ENCODE measurements at places on chromosomes 16 and 17.
A peak's percentile ranks its signal among the peaks of the same experiment; 100 is the strongest.

DNA sequence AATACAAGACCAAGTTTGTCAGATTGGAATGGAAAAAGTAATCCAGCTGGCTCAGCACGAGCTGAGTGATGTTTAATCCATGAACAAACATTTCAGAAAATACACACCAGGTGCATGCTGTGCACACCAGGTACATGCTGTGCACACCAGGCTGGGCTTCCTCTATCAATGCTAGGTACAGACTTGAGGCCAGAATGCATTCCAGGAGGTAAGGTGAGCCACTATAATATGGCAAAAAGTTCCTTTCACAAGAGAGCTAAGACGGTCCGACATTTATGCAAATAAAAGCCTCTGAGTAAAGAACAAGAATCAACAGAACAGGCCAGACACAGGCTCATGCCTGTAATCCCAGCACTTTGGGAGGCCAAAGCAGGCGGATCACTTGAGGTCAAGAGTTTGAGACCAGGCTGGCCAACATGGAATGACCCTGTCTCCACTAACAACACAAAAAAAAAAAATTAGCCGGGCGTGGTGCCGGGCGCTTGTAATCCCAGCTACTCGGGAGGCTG is 128.2 kb downstream of the ZNF778 start:
- no peak for DNase-seq

DNA sequence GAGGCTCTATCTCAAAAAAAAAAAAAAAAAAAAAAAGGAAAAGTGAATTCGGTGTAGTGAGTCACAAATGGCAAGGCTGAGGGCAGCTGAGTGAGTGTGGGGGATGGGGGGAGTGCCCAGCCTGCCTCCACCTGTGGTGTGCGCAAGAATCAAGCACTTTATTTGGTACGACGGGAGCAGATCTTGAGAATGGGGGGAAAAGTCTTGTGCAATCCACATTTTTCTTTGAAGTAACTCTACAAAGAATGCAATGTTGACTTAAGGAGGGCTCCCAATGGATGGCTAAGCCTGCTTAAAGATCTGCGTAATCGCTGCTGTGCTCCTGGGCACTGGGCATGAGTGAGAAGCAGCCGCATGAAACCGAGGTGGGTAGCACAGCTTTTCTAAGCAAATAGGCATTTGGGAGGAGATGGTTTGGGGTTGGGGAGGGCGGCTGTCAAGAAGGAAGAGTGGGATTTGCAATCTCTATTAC is 28.2 kb downstream of the ATP2C2 start:
- peak; percentile 3 for DNase-seq

GRCh38 chr17:56812901-56813388 is 20.8 kb downstream of the C17orf67 start:
- no peak for DNase-seq

- no peak for DNase-seq
These were observed 87.6 kb downstream of the FOXL1 start for GRCh38 chr16:86665929-86666328.

DNA sequence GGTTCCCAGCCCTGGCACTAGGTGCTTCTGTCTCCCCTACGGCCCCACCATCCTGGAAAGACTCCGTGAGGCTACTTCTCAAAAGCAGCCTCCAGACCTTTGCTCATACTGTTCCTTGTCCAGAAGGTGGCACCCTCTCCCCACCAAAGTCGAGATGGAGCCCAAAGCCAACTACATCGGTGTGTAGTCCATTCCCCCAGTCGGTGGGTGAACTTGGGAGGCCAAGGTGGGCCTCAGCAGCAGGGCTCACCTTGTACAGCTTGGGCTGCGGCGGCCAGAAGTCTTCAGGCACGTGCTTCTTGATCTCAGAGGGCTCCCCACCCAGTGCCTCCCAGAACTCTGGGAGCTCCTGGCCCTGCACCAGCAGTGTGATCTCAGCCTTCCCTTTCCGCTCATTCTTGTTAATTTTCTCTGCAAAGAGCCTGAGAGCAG is 10.2 kb downstream of the FLII start:
- peak; percentile 79 for DNase-seq

DNA sequence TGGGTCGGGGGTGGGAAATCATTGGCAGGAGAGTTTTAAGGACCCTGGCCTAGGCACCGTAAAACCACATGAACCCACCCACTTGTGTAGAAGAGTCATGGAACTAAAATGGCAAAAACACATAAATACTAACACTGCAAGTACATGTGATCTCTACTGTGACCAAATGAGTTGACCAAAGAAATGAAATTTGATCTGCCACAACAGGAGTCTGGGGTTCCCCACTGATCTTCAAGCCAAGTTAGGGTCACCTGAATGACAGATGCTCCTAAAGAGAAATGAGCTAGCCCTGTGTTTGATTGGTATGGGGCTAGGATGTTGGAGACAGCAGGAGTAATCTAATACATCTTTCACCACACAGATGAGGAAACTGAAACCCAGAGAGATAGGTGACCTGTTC is 21.5 kb upstream of the SKAP1 start:
- DNase-seq = no peak

- DNase-seq = no peak
These were observed 37.5 kb downstream of the SDR42E1 start for GRCh38 chr16:81973737-81974136.

GRCh38 chr16:87636741-87637140 is 34.4 kb downstream of the JPH3 start:
- no peak for DNase-seq

DNA sequence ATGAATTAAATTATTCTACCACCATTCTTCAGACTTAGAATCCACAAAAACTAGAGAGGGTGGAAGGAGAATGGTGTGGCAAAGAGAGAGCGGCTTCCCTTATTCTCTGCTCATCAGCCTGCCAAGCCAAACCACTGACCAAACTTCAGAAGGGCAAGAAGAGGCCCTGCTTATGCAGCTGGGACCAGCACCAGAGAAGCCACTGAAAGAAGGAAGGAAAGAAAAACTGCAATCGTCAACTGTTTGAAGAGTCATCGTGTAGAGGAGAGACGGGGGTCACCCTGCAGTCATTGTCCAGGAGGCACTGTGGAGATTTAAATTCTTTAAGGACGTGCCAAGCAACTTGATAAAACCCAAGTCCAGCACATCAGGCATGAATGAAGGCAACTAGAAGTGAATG is 15.6 kb downstream of the PMP22 start:
- DNase-seq = no peak

DNA sequence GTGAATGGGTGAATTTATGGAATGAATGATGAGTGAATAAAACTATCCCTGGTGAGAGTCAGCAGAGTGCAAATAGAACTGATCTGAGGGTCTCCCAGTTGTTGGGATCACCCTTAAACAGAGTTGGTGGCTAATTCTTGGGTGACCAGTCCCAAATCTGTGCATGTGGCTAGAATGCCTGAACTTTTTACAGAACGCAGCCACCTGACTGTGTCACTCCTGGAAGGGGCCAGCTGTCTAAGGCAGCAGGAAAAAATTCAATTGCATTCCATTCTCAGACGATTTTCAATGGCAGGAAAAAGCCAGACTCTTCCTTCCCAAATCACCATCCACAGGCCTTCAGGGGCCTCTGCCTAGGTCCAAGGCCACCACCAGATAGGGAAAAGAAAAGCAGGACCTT is 43.5 kb downstream of the BEAN1 start:
- DNase-seq = no peak

DNA sequence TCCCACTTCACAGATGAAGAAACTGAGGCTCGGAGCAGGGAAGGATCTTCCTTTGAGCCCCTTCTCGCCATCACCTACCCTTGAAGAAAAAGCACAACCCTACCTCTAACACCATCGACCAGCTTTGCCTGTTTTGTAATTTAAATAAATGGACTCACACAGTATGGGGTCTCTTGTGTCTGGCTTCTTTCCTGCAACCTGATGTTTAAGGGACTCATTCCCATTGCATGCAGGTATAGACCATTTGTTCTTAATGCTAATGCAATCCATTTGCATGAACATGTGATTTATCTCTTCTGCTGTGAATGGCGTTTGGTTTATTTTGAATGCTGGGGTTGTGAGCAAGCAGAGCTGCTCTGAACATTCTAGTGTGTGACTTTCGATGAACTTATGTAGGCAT is 150.8 kb upstream of the FOXF1 start:
- DNase-seq = no peak

- no peak for DNase-seq
These were observed 44.4 kb downstream of the SLC6A4 start for GRCh38 chr17:30191072-30191471.

- peak; percentile 19 for DNase-seq
These were observed 93.9 kb downstream of the GSG1L start for GRCh38 chr16:27969574-27969973.

GRCh38 chr17:50615828-50616227 is 18.9 kb upstream of the ABCC3 start:
- no peak for DNase-seq

DNA sequence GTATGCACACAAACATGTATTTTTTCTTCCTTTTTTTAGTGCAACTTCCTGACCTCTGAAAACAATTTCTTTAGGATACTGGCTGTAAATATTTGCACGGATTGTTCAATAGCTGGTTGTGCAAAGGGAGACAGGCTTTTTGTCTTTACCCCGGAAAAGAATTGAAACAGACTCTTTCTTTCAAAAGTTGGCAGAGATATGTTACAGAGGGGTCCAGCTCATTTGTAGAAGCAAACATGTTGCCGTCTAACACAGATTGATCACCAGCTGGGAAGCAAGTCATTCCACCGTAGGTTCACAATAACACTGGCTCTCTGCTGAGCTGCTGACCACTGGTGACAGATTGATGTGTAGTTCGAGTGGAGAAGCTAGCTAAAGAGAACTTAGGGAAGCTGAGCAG is 130.9 kb downstream of the STX8 start:
- DNase-seq = no peak

DNA sequence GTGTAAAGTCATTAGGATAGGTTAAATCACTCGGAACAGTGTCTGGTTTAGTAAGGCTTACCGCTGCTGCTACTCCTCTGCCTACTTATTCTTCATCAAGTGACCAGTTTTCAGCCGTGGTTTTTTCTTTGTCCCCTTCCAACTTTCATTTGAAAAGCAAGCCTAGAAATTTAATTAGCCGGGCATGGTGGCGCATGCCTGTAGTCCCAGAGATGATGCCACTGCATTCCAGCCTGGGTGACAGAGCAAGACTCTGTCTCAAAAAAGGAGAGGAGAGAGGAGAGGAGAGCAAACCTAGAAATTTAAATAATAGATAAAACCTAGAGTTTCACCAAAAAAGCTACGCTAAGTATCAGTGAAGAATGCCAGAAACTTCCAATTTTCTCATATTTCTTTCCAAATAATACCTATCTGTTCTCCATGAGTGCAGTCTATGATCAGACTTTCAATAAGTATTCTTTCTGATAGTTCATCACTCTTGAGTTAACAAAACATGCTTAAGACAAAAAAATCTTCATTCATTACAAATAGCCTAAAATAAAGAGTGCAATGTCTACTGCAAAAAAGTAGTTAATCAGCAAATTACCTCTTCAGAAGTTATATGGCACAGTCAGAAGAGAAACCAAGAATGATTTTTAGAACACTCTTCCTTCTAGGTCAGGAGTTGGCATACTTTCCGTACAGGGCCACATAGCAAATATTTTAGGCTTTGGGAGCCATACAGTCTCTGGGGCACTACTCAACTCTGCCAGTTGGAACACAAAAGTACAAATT is 15.1 kb downstream of the ANKFY1 start:
- DNase-seq = peak; percentile 7

GRCh38 chr17:896454-896853 is 83.1 kb downstream of the NXN start:
- DNase-seq = no peak

DNA sequence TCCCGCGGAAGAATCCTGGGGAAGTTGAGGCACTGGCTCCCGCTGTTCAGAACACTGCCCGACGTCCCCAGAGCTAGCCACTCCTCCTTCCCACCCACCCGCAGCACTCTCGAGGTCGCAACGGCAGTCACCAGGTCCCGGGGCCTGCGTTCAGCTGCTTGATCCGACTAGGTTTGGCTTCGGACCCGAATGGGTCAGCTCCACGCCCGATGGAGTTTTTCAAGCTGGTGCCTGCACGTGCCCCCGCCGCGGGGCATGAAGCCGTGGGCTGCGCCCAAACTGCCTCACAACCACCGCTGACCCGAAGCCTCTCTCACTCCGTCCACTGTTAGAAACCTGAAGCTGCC is 12.4 kb upstream of the ODF4 start:
- no peak for DNase-seq

- no peak for DNase-seq
These were observed 9.2 kb upstream of the ITPRIPL2 start for GRCh38 chr16:19104607-19105006.

DNA sequence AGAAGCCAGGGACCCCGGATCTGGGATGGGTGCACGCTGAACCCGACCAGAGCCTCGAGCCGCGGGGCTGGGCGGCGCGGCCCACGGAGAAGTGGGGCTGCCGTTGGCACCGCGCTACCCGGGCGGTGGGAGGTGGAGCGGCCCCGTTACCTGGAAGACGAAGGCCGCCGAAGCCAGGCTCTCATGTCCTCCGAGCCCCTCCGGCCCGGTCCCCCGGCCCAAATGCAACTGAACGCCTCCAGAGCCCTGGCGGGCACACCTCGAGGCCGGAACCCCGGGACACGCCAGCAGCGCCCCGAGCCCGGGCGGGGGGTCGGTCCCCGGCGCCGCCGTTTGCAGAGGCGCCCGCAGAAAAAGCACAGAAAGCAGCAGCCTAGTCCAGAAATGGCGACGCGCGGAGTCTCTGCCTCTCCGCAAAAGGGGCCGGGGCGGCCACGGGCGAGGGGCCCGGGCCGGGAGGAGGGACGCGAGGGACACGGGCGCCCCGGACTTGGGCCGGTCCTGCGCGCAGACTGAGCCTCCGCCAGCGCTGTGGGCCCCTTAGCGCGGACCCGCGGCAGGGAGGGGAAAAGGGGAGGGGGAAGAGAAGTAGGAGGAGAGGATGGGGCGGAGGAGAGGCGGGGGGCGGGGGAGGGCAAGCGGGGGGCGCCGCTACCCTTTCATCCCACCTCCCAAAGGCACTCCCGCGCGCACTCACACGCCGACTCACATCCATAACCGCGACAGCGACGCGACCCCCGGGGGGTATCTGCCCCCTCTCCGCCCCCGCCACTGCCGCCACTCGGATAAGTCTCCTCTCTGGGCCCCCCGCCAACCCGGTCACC is 1.4 kb downstream of the AXIN2 start:
- DNase-seq = peak; percentile 69

DNA sequence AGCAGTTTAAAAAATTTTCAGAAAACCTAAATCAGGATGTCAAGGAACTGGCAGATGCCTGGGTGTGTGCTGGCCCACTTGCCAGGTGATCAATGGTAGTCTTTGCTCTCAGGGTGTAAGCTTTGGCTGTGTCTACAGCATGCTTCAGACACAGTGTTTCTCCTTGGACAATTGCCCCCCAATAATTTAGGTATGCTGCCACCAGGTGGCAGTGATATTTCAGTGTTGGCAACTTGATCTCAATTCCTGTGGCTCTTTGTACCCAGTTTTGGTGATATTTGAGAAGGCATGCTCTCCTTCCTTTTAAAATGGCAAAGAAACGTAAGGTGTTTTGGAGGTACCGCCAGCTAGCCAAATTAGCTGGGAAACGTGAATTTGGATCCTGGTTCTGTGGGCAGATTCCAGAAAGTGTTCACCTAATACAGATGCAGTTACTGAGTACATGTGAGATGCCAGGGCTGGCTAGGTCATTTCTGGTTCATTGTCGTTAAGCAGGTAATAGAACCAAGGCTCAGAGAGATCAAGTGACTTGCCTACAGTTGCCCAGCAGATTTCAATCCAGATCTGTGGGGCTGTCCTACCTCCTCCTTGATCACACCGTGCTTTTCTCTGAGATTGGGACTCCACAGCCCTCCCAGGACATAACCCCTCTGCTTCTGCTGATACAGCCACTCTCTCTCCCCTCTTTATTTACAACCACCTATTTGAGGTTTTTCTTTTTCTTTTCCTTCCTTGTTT is 155.6 kb upstream of the PLCG2 start:
- peak; percentile 66 for DNase-seq

GRCh38 chr17:1122533-1123392 is 57.0 kb downstream of the ABR start:
- DNase-seq = peak; percentile 84
